ENCODE measurements at places on chromosomes 1 and 21. TPM values are rescaled to one million over a fixed set of nuclear protein-coding genes. Genes with fewer than 3 reads are reported as not detected.
A peak's percentile ranks its signal among the peaks of the same experiment; 100 is the strongest.

DNA sequence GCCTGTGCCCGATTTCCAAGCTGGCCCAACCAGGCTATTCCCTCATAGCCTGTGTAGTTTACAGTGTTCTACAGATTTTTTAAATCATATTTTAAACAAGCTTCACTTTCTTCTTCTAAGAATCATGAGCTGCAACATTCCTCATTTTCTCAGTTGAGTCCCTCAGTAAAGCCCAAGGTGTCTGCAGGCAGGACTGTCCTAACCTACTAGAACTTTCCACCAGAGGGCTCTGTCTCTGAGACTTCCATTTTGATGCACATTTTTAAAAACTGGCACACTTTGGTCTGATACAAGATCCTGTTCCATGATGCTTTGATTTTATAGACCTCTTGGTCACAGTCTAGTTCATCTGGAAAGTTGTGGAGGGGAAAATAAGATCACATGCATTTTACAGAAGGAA lies 21.6 kb upstream of the SLAMF6 start:
- DNase-seq = peak; percentile 52
- no peak overlapping the region for H3K4me3 ChIP-seq
- peaks cover 36% of the 10 kb centered on the region for H3K36me3 ChIP-seq
- no peaks in the 10 kb centered on the region for H3K27me3 ChIP-seq

- no peaks in the 10 kb centered on the region for H3K4me1 ChIP-seq
- H3K27ac ChIP-seq = no peak overlapping the region
- no peak overlapping the region for H3K4me3 ChIP-seq
- H3K36me3 ChIP-seq = no peaks in the 10 kb centered on the region
- peak; percentile 1 for DNase-seq
Measured at GRCh38 chr21:39675993-39676661, 63.4 kb downstream of the B3GALT5 start.

- H3K27me3 ChIP-seq = peaks cover 2% of the 10 kb centered on the region
- no peak for DNase-seq
- no peak overlapping the region for H3K27ac ChIP-seq
- H3K4me3 ChIP-seq = no peak overlapping the region
Measured at GRCh38 chr1:54955359-54955758, 25.1 kb upstream of the TMEM61 start.

DNA sequence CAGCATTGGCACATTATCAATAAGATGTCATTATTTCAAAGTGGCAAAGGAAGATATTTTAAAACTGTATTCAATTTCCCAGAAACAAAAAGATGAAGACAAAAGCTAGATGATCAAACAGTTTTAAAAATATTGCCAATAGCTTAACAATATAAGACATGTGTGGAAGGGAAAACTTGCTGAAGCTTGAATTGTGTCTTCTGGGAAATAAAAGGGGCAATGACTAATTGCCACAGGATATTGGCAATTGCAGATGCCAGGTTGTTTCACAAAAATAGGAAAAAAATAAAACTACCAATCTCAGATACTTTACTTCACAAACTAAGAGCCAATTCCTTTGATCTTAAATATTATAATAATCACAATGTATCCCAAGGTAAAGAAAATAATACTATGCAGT lies 679.8 kb upstream of the ADAMTS5 start:
- no peak overlapping the region for H3K27ac ChIP-seq
- H3K4me3 ChIP-seq = no peak overlapping the region
- no peaks in the 10 kb centered on the region for H3K4me1 ChIP-seq

DNA sequence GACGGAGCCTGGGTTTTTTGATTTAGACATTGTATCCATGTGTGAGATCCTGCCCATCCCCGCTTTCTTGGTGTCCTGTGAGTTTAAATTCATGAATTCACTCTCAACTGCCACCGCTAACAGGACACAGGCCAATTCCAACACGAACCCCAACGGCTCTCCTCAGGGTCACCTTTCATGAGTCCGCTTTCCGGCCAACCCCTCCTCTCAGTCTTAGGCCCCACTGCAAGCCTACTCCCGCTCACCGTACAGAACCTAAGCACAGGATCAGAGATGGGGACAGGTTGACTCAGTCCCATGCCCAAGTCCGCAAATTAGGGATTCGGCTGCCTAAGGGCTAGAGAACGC lies 238 bp upstream of the SCP2 start:
- no peak overlapping the region for H3K27ac ChIP-seq
- H3K4me1 ChIP-seq = peaks cover 17% of the 10 kb centered on the region
- no peaks in the 10 kb centered on the region for H3K27me3 ChIP-seq
- H3K4me3 ChIP-seq = peak overlapping the region; percentile 57
- H3K36me3 ChIP-seq = no peaks in the 10 kb centered on the region

DNA sequence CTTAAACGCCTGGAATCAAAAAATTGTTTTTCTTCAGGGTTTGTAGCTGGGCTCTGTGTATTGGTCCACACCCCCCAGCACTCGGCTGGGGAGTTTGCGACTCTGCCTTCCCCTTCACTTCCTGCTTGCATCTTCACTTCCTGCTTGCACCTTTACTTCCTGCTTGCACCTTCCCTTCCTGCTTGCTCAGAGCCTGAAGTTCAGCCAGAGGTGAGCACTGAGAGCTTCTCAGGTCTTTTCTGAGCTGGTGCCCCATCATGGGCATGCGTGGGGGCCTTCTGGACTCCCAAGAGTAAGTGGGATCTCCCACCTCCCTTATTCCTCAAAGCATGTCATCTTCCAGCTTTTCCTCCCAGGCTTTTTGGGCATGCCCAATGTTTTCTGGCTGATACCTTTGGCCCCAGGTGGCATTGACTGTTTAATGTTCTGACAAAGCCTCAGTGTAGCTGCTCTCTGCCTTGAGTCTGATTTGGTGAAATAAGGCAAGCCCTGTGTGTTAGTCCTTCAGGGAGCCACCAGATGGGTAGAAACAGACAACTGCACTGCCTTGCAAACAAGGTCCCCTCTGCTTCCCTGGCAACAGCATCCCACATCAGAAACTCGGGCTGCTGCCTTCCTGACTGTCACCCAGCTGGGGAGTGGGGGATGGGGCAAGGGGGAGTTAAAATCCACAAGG lies 3.5 kb downstream of the KRTAP10-2 start:
- no peaks in the 10 kb centered on the region for H3K27me3 ChIP-seq
- peak; percentile 73 for DNase-seq
- no peaks in the 10 kb centered on the region for H3K36me3 ChIP-seq
- H3K27ac ChIP-seq = peak overlapping the region; percentile 28
- peaks cover 15% of the 10 kb centered on the region for H3K4me1 ChIP-seq
- H3K4me3 ChIP-seq = peak overlapping the region; percentile 49

The SLC1A7 gene
- not detected for total RNA-seq

The OLIG1 gene
- total RNA-seq = not detected

The TRAF3IP3 gene
- 470 TPM for total RNA-seq

The OR2L2 gene
- total RNA-seq = 0.35 TPM

Measured in CD4-positive, CD25-positive, alpha-beta regulatory T cell (primary cell).